ENCODE measurements at places on chromosomes 12 and 14. TPM values are rescaled to one million over a fixed set of nuclear protein-coding genes. Genes with fewer than 3 reads are reported as not detected.
A peak's percentile ranks its signal among the peaks of the same experiment; 100 is the strongest.

GRCh38 chr12:12839873-12840579 is 26.9 kb downstream of the DDX47 start:
- DNase-seq: peak; percentile 89

DNA sequence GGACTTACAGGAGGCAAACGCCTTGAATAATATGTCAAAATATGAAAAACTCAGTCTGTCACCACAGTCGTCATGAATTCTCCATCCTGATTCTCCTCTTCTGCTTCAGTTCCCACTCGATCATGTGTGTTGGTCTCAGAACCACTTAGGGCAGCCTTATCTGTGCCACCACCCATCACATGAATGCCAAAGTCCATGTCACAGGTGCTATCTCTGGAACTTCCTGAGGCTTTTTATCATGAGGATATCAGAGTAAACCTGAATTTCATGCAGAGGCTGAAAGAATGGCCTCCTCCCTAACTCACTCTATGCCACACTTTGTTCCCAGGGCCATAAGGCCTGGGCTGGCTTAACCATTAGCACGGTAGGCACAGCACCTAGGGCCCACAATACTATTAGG is 28.8 kb upstream of the MAP3K9 start:
- DNase-seq: no peak

DNA sequence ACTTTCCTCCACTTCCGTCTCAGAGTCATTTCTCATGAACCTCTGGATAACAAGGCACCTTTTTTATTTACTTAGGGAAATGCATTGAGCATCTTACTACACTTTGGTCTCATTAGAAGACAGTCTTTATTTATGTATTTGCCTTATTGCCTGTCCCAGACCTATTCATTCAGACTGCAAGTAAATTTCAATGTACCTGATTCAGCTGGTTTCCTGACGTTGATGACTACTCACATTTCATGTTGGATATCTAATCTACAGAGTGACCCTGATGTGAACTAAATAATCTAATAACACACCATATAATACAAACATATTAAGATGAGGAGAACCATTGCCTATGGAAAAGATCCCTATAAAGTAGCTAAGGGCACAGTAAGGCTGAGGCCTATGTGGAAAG is 267.7 kb downstream of the SLC6A15 start:
- no peak for DNase-seq

- no peak for DNase-seq
Measured at GRCh38 chr14:42469637-42470426, 863.2 kb downstream of the LRFN5 start.

DNA sequence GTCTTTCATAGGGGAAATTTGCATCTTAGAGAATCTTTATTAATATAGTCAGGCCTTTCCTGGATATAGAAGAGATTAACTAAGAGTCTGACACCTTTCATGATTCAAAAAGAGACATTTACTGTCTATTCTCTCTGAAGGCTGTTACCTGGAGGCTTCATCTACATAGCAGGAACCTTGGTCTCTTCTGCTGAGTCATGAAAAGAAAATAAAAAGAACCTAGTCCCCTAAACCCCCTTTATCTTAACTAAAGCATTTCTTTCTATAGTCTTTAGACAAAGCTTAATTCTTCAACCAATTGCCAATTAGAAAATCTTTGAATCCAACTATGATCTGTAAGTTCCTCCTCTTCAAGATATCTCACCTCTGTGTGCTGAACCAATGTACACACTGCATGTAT is 33.1 kb downstream of the RPS29 start:
- no peak for DNase-seq

NRIP2 gene
- 1.8 TPM for polyA plus RNA-seq

CDC42BPB gene
- 18.4 TPM for polyA plus RNA-seq

All from aorta (tissue), 5 donors.